Suprapubic skin (tissue), 4 donors: ENCODE measurements at places on chromosomes 5 and 9. TPM values are rescaled to one million over a fixed set of nuclear protein-coding genes. Genes with fewer than 3 reads are reported as not detected.
A peak's percentile ranks its signal among the peaks of the same experiment; 100 is the strongest.

- DNase-seq = no peak
- no peak overlapping the region for H3K4me3 ChIP-seq
- peaks cover 14% of the 10 kb centered on the region for H3K36me3 ChIP-seq
- peaks cover 51% of the 10 kb centered on the region for H3K4me1 ChIP-seq
- H3K27ac ChIP-seq = peak overlapping the region; percentile 38
These were observed 9.6 kb downstream of the NDST1 start for GRCh38 chr5:150517272-150518152.

DNA sequence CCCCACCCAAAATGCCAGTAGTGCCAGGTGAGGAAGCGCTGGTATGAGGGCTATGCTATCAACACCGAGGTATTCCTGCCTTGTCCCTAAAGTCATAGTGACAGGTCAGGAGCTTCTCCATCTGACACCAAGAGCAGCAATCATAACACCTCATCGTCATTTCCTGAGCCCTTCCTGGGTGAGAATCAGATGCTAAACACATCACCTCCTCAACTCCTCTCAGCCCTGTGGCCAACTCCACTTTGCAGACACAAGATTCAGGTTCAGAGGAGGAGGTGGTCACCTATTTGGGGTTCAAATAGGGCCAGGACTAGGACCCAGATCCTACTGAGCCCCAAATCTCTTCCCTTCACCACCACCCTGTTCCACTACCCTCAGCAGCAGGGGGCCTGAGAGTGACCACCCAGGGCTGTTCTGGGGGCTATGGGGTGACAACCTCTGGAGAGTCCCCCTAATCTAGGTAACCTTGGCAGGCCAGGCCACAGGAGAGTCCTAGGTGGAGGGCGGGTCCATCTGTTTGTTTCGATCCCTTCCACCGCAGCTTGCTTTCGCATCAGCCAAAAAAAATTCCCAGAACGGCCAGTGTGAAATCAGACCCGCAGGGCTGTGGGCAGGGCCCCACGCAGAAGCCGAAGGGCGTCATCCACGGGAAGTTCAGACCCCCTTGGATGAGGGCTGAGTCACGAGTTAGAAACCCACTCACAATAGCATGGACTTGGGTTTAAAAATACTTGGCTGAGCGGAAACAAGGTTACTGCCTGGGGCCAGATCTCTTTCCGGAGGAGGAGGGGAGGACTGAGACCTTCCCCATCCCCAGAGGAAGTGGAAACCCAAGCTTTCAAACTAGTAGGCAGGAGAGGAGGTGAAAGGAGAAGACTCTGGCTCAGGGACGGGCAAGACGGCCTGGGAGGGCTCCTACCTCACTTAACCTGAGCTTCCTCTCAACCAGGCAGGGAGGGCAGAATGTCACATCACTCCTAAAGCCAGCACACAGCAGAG lies 8.7 kb downstream of the STK10 start:
- DNase-seq = no peak
- H3K27ac ChIP-seq = peak overlapping the region; percentile 39
- no peaks in the 10 kb centered on the region for H3K27me3 ChIP-seq
- peaks cover 29% of the 10 kb centered on the region for H3K4me1 ChIP-seq
- peak overlapping the region; percentile 22 for H3K4me3 ChIP-seq

The FAM221B gene
- total RNA-seq = not detected

- H3K36me3 ChIP-seq = peaks cover 16% of the 10 kb centered on the region
- H3K27ac ChIP-seq = peak overlapping the region; percentile 98
- H3K27me3 ChIP-seq = no peaks in the 10 kb centered on the region
- peaks cover 32% of the 10 kb centered on the region for H3K4me1 ChIP-seq
- H3K4me3 ChIP-seq = peak overlapping the region; percentile 97
- DNase-seq = no peak
These were observed 1.3 kb downstream of the ZNF131 start for GRCh38 chr5:43121913-43122484.

GRCh38 chr5:42491699-42492098 lies 68.5 kb downstream of the GHR start:
- H3K36me3 ChIP-seq = no peaks in the 10 kb centered on the region
- no peak overlapping the region for H3K4me3 ChIP-seq
- H3K4me1 ChIP-seq = peaks cover 32% of the 10 kb centered on the region
- no peak for DNase-seq
- no peak overlapping the region for H3K27ac ChIP-seq

DNA sequence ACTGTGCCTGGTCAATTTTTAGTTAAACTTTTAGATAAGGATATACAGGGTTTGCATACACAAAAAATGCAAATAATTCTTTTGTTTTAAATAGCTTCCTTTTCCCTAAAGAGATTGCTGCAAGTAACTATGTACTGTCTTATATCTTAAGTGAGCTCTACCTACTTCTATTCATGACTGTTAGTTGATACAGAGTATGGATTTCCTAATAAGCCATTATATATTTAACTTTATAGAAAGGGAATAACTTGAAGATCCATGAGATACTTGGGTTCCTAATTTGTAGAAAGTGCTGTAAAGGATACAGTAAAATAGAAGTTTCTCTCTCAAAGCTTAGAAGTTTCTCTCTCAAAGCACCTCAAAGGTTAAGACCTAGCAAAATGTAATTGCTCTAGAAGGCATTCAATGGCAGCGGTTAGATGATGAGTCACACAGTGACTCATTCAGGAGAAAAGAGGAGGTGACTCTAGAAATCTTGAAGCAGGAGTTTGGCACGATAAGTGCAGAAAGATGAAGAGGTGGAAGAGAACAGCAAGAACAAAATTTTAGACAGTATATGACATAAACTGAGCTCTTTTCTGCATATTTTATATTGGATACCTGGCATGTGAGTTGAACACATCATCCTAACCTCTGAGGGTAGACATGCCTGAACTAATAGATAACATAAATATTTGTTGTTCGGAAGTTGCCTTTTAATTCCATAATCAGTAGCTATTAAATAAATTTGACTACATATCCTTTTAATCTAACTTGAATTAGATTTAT lies 5.5 kb upstream of the DNAJC21 start:
- H3K36me3 ChIP-seq = peaks cover 61% of the 10 kb centered on the region
- no peaks in the 10 kb centered on the region for H3K27me3 ChIP-seq
- no peak overlapping the region for H3K27ac ChIP-seq
- H3K4me1 ChIP-seq = peaks cover 16% of the 10 kb centered on the region

- peak; percentile 25 for DNase-seq
- no peak overlapping the region for H3K4me3 ChIP-seq
- H3K27me3 ChIP-seq = no peaks in the 10 kb centered on the region
- no peak overlapping the region for H3K27ac ChIP-seq
- no peaks in the 10 kb centered on the region for H3K36me3 ChIP-seq
These were observed 193.8 kb downstream of the GADD45G start for GRCh38 chr9:89798547-89799120.

The CCL28 gene
- 24.8 TPM for total RNA-seq

DNA sequence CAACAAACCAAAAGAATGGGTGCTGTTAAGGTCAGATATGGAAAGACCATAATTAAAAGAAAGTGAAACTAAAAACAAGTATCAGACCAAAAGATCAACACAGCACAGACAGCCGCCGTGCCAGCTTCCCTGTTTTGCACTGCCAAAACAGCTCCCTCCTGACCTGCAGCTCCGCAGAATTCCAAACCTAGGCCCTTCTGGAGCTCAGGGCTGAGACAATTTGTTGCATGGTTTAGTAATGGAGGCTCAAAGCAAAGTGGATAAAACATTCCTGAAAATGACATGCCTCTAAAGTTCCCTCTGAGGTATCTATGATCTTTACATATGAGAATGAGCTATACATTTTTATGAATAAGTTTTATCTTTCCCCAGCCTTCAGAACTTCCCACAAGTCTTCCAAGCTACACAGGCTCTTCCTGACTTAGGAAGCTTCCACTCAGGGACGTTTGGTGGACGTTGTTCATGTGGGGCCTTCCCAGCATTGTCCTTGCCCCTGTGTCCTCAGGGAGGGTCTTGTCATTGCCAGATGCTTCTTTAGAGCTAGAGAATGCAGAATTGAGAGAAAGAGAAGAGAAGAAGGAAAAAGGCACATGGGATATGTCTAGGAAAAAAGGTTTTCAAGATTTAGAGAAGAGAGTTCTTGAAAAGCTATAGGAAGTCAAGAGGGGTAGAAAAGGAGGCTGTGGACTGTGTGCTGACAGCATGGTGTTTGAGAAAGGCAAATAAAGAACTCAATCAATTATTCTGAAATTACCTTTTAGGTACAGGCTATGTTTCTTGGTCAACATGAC lies 28.4 kb upstream of the SSBP2 start:
- no peaks in the 10 kb centered on the region for H3K36me3 ChIP-seq
- H3K4me1 ChIP-seq = peaks cover 33% of the 10 kb centered on the region
- H3K27me3 ChIP-seq = no peaks in the 10 kb centered on the region
- no peak for DNase-seq
- peak overlapping the region; percentile 75 for H3K27ac ChIP-seq

The TLX3 gene
- not detected for total RNA-seq
